ENCODE measurements at places on chromosomes 13 and 19.

DNA sequence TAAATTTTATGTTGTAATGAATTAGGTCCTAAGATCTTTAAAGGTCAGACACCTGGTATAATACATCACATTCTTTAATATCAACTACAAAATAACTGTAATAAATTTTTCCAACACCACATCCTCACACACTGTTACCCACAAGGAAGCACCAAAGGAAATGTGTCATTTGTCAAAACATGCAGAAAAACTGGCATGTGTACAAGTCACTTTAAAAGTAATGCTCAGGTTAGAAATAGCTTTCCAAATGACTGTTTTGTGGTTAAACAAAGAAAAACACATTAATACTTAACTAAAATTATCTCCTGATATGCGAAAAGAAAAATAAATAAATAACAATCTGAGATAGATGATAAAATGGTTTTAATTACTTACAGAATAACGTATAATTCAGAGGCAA lies 74.7 kb downstream of the MZT1 start:
- DNase-seq: no peak

DNA sequence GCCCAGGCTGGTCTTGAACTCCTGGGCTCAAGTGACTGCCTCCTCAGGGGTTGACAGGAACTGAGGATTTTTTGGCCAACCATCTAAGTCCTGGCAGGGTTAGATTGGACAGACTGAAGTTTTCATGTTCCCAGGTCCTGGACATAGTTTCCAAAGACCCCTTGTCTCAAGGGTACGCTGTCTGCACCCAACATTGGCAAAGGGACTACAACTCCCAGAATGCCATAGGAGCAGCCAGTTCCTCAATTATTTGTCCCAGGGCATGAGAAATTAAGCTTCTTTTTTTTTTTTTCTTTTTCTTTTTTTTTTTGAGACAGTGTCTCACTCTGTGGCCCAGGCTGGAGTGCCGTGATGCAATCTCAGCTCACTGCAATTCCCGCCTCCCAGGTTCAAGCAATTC lies 6.9 kb downstream of the GYS1 start:
- no peak for DNase-seq

DNA sequence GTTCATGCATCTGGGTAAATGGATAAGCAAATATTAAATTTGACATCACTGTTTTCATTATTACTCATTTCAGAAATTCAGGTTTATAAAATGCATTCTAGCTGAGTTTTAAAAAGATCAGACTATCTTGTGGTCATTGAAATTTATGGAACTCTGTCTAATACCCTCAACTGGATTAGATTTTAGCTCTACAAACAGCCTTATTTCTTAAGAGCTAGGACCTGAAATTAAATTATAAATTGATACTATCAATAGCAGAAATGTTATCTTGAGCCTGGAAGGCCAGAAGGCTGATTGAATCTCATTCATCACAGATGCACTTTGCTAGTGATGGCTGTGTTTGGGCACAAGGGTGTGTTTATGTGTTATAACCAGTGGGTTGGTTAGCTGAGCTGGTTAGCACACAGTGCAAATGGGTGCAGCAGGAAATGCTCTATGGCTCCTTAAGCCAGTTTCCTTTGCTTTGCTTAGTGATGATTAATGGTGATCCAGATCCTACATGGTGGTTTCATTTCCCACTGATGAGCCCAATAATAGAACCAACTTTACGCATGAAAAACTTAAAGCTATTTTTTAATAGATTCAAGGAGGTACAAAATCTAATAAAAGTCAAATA lies 310.8 kb upstream of the KLF12 start:
- no peak for DNase-seq

GRCh38 chr13:66391322-66391721 lies 838.8 kb downstream of the PCDH9 start:
- DNase-seq: no peak

Measured in fibroblast of villous mesenchyme (primary cell).